ENCODE measurements at places on chromosomes 6 and 20.

DNA sequence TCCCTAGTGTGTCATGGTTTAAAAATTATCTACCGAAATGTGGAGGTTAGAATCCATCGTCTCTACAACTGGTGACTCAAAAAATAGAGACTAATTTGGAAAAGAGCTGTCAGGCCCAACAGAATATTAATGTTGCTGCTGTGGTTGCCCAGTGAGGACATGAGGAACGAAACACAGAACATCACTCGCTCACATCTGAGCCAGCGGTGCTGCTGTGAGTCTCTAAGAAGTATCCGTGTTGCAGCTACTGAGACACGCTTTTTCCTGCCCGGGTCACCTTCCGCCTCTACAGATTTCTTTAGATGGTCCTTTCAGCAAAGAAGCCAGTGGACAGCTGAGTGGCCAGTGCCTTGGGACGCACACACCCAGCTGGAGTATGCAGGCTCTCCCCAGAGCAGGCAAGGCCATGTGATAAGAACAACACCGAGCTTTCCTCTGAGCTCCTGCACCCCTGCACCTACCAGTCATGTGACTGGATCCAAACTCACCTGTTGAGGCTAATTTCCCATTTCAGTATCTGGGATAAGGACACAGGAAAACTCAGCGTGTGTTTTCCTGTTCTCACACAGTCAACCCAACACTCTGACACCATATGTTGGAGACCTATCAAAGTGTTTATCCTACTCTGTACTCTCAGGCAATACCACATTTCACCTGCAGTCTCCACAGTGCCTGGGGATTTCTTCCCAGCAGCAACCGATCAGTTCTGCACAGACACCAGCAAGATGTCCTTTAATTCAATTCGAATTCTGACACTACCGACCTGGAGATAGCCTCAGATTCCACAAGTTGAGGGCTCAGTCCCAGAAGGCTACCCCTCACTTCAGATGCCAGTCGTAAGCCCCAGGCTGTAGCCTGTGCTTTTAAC, 119.0 kb upstream of the RPS6KA2 start:
- DNase-seq = no peak

DNA sequence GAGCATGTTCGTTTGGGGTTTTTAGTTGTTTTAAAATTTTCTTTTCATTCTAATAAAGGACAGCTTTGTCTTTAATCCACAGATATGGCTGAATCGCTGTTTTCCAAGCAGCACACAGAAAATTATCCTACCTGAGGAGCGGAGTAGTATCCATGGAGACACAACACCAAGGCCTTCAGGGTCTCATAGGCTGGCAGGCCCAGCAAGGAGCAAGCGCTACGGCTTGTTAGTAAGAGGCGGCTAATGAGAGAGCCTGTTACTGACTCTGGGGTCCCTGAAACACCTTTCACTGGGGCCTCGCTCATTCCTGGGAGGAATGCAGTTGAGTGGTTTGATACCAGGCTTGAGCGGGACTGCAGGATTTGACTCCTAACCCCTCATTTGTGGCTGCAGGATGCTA, 303.8 kb upstream of the CDH4 start:
- no peak for DNase-seq

- peak; percentile 65 for DNase-seq
Observed at GRCh38 chr6:110528101-110528929, 51.9 kb upstream of the SLC22A16 start.

DNA sequence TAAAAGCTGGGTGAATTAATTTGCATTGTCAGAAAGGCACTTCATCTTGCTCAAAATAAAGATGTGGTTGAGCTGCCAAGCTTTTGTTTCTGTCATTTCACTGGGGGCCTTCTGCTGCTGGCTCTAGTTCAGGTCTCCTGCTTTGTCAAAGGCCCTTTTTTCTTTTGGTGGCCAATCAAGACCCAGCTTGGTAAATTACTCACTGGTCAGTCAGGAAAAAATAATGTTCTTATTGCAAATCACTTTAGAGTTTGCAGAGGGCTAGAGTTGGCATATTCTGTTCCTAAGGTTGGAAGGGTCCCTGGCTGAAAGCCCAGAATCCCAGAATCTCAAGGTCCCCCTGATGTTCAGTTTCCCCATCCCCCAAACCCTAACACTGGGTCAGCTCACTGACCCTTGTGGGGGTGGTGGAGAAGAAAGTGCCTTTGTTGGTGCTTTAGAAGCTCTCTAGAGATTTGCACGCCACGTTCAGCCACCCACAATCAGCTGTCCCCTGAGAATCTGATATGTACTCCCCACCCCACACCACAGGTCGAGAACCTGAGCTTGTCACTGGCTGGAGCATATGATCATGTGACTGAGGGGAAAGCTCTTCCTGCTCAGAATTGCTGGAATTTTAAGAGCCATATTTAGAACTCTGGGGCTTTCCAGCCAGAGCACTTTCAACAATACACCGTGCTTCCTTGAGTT, 21.7 kb upstream of the BNIP5 start:
- DNase-seq = no peak

DNA sequence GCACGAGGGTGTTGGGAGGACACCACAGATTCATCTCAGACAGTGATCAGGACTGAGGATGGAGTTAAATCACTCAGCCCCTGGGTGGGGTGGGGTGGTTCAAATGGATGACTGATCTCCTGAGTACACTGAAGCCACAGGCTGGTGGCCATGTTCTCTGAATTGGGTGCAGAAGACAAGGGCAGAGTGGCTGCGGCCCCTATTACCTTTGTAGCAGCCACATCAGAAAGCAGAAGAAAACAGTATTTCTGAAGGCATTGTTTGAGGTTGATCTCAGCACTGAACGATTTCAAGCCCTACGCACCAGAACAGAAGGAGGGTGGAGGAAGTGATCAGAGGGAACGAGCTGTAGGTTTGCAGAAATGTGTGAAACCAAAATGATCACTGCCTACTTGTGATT, 71.6 kb downstream of the SH3BGRL2 start:
- no peak for DNase-seq

Measured in non-pigmented ciliary epithelial cell (primary cell).